Iris pigment epithelial cell (primary cell): ENCODE measurements at places on chromosomes 4 and X.

DNA sequence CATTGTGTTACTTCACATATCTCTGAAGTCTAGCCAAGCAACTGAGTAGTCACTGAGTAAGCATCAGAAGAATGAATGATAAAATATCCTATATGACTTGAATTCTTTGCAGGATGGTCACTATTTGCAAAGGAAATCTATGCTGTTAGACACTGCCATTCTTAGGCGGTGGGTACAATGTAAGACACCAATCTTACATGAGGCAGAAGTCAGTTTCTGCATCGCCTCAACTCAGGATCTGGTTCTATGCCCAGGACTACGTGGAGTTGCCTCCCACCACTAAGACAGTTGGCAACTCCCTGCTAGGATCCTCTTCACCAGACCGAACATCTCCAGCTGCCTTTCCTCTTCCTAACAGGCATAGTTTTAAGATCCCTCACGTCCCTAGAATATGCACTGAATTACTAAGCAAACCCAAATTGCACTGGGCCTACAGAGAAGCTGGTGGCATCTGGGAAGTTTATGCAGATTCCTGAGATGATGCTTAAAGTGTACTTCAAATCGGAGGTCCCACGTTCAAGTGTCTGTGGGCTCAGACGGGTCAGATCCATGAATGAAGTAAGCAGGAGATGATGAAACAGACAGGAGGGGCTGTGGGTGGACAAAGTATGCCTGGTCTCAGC, 45.6 kb downstream of the SEL1L3 start:
- DNase-seq = peak; percentile 90

- peak; percentile 83 for DNase-seq
Measured at GRCh38 chr4:5710961-5711478, at the start of gene EVC. Gene EVC (plus strand): TSS chr4:5711201. CDS start chr4:5711381, 180 bp downstream.

GRCh38 chr4:143699331-143700045, 987 bp downstream of the FREM3 start:
- DNase-seq = no peak

DNA sequence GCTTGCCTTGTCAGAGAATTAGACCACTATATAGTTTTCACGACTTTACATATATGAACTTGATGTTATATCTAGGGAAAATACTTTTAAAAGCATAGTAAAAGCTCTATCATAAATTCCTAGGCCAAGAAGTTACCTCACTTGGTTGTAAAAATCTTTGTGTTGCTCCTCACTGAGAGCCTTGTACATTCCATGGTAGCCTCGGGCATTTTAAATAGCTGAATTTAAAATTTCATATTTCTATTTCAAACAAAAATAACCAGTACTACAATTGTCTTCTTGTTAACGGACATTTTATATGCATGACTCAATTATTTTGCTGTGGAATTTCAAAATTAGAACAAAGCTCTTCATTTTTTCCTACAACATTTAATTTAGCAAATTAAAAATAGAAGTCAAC, 107.6 kb downstream of the MID1 start:
- DNase-seq = no peak

DNA sequence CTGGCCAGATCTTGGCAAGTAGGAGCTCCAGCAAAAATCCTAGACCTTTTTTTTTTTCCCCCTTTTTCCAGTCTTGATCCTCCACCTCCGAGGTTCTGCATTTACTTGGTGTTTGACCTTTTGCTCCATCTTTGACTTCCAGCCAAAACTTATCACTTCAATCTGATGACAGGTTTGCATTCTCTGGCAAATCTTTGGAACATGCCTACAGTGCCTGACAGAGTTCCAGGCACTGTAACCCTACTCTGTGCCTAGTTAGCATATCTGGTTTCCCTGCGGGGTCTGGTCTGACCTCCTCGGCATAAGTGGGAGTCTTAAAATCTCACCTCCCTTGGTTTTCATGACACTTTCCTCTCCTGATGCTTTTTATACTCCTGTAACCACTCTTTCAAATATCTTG, 39.4 kb upstream of the NR3C2 start:
- DNase-seq = no peak

DNA sequence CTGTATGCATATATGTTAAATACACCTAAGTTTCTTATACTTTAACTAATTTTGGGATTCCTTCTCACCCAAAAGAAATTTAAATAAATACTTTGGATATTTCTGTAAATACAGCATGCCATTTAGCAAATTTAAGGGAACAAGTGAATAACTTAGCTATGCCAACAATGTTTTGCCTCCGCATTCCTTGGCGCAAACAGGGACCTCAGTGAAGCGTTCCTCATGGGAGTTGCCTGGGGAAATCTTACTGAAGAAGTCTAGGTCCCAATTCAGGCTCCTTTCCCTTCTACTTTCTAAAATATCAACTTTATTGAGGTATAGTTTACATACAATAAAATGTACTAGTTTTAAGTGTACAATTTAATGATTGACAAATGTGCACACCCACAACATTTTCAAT, 25.0 kb downstream of the COL4A5 start:
- peak; percentile 50 for DNase-seq

DNA sequence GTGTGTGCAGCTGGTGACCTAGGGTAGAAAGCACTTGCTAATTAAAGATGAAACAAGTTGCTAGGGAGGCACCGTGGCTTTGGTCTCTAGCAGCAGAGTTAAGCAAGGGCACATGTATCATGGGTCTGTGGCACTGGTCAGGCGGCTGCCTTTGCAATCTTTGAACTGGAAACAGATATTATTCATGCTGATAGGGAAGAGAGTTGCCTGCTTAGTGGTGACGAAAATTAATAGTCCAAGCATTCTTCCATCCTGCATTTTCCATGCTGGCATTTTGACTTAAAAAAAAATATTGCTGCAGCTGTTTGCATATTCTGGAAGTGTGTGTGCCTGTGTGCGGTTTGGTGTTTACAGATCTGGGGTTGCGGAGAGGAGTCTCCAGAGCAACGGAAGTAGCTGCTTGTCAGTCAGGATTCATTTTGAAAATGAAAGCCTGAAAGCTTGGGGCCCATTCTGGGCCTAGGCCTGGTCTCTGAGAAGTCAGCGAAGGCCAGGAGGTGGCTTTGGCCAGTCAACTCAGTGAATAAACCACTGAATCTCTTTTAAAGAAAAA, 2.3 kb upstream of the SOWAHD start:
- DNase-seq = no peak

- DNase-seq = no peak
Measured at GRCh38 chr4:34566091-34566490, 1678.2 kb downstream of the ARAP2 start.

GRCh38 chr4:118279920-118280432, 72.8 kb downstream of the PRSS12 start:
- peak; percentile 9 for DNase-seq

GRCh38 chr4:153273751-153274150, 69.5 kb downstream of the TRIM2 start:
- no peak for DNase-seq

DNA sequence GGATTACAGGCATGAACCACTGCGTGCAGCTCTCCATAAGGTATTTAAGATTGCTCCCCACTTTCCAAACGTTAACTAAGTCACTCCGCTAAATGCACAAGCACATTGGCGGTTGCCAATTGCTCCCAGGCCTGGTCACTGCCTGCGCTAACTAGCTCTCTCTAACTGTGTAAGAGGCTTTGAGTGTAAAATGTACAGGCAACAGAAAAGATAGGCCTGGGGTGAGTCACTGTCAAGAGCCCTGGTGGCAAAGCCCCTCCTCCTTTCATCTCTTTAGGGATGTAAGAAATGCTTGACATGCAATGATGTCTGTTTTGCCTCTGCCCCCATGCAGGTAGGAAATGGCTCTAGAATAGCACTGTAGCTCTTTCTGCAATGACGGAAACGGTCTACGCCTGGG, 329.7 kb upstream of the GATB start:
- no peak for DNase-seq

DNA sequence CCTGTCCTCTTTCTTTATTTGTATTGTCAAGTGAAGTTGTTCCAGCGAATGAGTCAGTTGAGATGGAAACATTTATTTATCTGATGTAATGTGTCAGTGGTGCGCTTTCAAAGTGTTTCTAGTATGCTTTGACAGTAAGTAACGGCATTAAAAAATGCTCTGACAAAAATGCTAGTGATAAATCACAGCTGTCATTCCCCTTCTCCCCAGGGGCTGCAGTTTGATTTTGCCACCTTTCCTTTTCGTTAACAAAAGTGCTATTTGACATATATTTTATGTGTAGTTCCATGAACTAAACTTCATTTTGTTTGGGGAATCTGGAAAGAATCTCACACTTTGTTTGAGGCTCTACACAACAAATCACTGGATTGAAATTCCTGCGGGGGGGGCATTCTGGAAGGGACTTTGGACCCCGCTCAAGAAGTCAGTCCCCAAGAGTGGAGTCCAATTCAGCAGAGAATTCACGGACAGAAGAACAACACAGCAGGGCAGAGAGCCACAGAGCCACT, 7.6 kb upstream of the TBC1D19 start:
- peak; percentile 78 for DNase-seq

DNA sequence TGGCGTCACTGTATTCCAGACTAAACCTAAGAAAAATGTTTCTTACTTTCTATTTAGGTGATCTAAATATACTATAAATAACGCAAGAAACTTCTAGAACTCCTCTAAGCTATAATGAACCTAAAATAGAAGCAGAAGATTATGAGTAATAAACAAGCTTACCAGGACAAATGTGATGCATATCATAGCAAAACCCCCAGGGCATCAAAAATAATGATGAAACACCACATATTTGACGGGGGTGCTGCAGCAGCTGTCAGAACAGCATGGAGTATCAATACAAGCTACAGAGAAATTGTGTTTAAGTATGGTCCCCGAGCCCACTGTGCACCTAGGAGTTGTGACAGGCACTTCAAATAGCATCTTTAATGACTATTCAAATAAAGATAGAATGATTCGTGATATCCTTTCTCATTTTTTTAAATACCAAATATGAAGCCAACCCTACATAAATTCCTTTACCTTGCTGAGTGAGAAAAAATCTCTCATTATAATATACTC, 337.3 kb downstream of the CENPC start:
- no peak for DNase-seq

DNA sequence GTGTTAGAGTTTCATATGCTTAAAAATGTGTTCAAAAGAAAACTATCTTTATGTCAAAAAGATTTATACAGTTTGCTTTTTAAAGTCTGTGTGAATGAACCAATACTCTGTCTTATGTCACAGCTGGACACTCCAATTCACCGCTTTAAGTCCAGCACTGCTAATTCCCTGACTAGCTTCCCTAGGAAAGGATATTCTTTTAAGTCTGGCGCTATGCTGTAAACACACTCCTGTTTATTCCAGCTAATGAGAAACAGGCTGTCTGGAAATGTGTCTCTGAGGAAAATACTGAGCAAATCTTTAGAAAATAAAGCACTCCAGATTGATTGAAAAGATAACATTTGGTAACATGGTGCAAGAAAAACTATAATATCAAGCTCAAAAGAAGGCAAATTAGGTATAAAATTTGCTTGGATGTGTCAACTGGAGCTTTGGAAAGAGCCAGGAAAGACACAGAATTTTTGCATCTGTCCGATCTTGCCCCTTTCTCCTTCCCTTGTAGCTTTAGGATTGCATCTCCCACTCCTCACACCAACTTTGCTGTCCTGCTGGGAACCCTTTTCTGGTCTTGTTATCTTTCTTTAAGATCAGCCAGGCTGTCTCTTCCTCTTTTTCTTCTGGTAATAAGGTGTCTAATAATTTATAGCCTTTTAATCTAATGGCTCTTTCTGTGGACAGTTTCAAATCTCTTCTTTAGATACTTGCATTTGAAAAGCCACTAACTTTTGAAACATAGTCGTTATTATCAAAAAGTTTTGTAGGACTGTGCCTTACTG, 40.9 kb upstream of the VEGFC start:
- DNase-seq = no peak

GRCh38 chrX:107823456-107823855, 2.2 kb upstream of the MID2 start:
- peak; percentile 92 for DNase-seq

DNA sequence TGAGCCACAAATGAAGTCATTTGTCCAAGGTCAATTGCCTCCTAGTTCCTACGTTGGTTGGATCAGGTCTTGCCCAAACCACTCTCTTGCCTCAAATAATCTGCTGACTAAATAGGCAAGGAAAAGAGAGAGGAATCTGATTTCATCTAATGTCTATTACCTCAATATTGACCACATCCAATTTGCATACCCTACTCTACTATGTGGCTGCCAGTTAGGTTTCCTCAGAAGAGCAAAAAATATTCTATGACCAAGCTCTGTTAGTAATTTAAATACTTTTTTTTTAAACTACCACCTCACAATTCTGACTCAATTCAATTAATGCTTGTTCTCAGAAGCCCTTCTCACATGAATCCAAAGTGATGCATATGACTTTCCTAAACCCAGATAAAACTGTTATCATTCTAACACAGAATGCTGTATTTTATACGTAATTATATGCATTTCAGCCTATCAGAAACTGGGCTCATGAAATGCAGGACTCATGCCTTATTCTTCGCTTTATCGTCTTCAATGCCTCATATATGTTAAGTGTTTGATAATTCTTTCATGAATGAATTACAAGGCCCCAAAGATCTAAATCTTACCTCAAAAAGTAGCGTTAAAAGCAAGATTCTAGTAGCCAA, 98.6 kb downstream of the HUWE1 start:
- DNase-seq = no peak

DNA sequence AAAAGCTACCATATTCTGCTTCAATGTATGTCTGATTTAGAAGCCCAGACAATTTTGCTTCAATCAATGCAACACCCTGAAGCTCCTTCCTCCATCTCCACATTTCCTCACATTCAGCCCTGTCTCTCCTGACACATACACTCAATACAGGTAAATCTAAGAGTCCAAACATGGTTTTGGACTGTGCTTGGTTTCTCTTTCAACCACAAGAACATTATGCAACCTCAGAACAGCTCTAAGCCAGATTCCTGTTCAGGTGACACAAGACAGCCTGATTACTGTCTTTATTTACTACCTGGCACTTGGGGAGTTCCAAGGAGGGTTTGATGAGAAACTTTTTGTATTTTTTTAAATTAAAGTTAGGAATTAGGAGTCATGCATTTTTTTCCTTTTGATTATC, 307.5 kb upstream of the SLIT2 start:
- DNase-seq = no peak

- DNase-seq = no peak
Measured at GRCh38 chrX:38500866-38501265, 60.5 kb upstream of the TSPAN7 start.

- no peak for DNase-seq
Measured at GRCh38 chr4:94350095-94350494, 7.5 kb upstream of the HPGDS start.

DNA sequence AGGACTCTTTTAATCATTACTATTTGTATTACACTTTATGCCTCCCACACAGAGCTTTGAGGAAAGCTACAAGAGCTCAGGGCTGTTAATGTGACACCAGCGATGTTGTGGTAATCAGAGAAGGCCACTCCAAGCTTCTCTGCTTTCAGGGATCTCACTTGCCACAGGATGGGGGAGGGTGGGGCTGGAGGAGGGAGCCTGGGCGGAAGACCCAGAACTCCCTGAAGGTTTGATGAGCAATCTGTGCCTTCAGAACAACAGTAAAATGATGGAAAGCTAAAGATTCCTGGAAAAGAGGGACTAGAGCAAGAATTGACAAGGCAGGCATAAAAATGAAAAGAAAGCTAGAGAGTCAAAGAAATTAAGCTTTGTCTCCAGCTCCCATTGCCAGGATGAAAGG, 75.6 kb downstream of the MAML3 start:
- peak; percentile 72 for DNase-seq
